Osteoblast (primary cell): ENCODE measurements at places on chromosomes 13 and 19. TPM values are rescaled to one million over a fixed set of nuclear protein-coding genes. Genes with fewer than 3 reads are reported as not detected.

Gene SBK2
- not detected in 2 replicates for total RNA-seq

Gene PSG2
- total RNA-seq, result 0.29 TPM in 1 of 2 replicates, not detected in the other

Gene NXNL1
- not detected in 2 replicates for total RNA-seq

Gene THAP8
- 3.2 and 5.1 TPM in 2 replicates for total RNA-seq

Gene CERS1
- 0.29 and 0.36 TPM in 2 replicates for total RNA-seq

Gene GARRE1
- 25.0 and 29.8 TPM in 2 replicates for total RNA-seq

Gene ZFP36
- 6.2 and 6.5 TPM in 2 replicates for total RNA-seq

Gene ZNF730
- total RNA-seq, result 0.72 and 1.2 TPM in 2 replicates

- no peak overlapping the region for H3K4me3 ChIP-seq
- peak; percentile 29 for DNase-seq
- H3K27ac ChIP-seq, result no peak overlapping the region
Measured at GRCh38 chr19:32819419-32820400, 49.9 kb downstream of the SLC7A9 start.

GRCh38 chr13:42149136-42149535 is 100.7 kb downstream of the DGKH start:
- H3K27ac ChIP-seq, result no peak overlapping the region
- no peaks in the 10 kb centered on the region for H3K27me3 ChIP-seq
- H3K36me3 ChIP-seq, result no peaks in the 10 kb centered on the region
- H3K4me1 ChIP-seq, result peaks cover 2% of the 10 kb centered on the region
- DNase-seq, result no peak
- H3K4me3 ChIP-seq, result no peak overlapping the region

GRCh38 chr13:28474491-28475134 is 20.3 kb downstream of the FLT1 start:
- H3K4me1 ChIP-seq, result peaks cover 13% of the 10 kb centered on the region
- no peaks in the 10 kb centered on the region for H3K27me3 ChIP-seq
- H3K4me3 ChIP-seq, result no peak overlapping the region
- no peaks in the 10 kb centered on the region for H3K36me3 ChIP-seq
- H3K27ac ChIP-seq, result no peak overlapping the region

GRCh38 chr19:46537136-46538097 is 41.8 kb upstream of the PNMA8B start:
- no peak overlapping the region for H3K27ac ChIP-seq
- H3K4me1 ChIP-seq, result no peaks in the 10 kb centered on the region
- no peaks in the 10 kb centered on the region for H3K27me3 ChIP-seq
- H3K4me3 ChIP-seq, result no peak overlapping the region
- no peaks in the 10 kb centered on the region for H3K36me3 ChIP-seq

DNA sequence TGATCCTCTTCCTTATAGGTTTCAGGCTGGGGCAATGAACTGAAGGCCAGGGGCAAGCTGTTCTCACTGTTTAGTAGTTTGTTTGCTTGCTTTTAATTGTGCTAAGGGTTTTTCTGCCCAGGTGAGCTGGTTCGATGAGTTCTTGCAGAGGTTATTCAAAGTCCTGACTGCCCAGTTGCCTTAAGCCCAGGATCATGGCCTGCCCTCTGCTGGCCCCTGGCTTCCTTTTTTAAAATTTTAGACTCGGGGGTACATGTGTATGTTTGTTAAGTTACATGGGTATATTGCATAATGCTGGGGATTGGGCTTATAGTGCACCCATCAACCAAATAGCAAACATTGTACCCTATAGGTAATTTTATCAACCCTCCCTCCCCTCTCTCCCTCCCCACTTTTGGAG is 65.7 kb downstream of the ZNF536 start:
- H3K27ac ChIP-seq, result no peak overlapping the region
- H3K4me1 ChIP-seq, result no peaks in the 10 kb centered on the region
- DNase-seq, result no peak

DNA sequence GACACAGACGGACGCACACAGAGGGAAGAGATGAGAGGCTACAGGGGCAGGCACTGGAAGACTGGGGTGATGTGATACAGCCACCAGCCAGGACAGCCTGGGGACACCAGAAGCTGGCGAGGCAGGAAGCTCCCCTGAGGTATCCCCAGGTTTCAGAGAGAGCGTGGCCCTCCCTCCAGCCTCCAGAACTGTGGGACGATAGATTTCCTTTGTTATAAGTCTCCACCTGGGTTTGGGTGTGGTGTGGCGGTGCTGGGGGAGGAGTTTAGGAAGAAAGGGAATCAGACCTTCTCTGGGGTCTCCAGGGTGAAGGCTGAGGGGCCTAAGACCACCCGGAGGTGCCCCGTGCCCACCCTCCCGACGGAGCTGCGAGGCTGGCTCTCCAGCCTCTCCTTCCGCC is 2.7 kb upstream of the ASPDH start:
- no peaks in the 10 kb centered on the region for H3K36me3 ChIP-seq
- no peak overlapping the region for H3K4me3 ChIP-seq
- no peak overlapping the region for H3K27ac ChIP-seq

GRCh38 chr19:30386551-30387143 is 14.5 kb downstream of the ZNF536 start:
- no peaks in the 10 kb centered on the region for H3K4me1 ChIP-seq
- H3K27ac ChIP-seq, result no peak overlapping the region
- no peaks in the 10 kb centered on the region for H3K27me3 ChIP-seq
- no peak for DNase-seq

GRCh38 chr13:36919833-36920615 is at the start of gene SMAD9:
TSS of gene SMAD9 (minus strand) at chr13:36920238. CDS start at chr13:36879689, 40,549 bp downstream.
- H3K27ac ChIP-seq, result peak within 1 kb of the TSS; percentile 70
- H3K36me3 ChIP-seq, result no peaks in the 10 kb centered on the region
- peak within 1 kb of the TSS; percentile 86 for H3K4me3 ChIP-seq
- peak; percentile 95 for DNase-seq
- peaks cover 10% of the 10 kb centered on the region for H3K4me1 ChIP-seq

DNA sequence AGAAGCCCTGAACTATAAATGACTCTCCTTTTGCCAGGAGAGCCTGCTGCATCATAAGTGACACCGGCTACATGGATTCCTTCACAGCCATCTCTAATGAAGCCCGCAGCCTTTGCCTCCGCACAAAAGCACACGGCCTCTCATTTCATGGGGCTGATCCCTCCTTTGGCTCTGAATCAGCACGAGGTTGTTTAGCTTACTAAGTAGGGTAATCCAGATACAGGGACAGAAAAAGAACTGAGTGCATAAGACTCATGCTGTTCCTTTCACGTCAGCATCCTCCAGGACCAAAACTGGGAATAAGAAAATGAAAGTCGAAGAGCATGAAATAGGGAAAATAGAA is 136.3 kb downstream of the DCT start:
- no peak overlapping the region for H3K4me3 ChIP-seq
- DNase-seq, result peak; percentile 49
- H3K27ac ChIP-seq, result peak overlapping the region; percentile 30
- H3K4me1 ChIP-seq, result peaks cover 21% of the 10 kb centered on the region

- DNase-seq, result no peak
- H3K36me3 ChIP-seq, result peaks cover 60% of the 10 kb centered on the region
- H3K27ac ChIP-seq, result no peak overlapping the region
- H3K4me1 ChIP-seq, result no peaks in the 10 kb centered on the region
- no peak overlapping the region for H3K4me3 ChIP-seq
Measured at GRCh38 chr13:95624020-95624419, 20.5 kb downstream of the DZIP1 start.

DNA sequence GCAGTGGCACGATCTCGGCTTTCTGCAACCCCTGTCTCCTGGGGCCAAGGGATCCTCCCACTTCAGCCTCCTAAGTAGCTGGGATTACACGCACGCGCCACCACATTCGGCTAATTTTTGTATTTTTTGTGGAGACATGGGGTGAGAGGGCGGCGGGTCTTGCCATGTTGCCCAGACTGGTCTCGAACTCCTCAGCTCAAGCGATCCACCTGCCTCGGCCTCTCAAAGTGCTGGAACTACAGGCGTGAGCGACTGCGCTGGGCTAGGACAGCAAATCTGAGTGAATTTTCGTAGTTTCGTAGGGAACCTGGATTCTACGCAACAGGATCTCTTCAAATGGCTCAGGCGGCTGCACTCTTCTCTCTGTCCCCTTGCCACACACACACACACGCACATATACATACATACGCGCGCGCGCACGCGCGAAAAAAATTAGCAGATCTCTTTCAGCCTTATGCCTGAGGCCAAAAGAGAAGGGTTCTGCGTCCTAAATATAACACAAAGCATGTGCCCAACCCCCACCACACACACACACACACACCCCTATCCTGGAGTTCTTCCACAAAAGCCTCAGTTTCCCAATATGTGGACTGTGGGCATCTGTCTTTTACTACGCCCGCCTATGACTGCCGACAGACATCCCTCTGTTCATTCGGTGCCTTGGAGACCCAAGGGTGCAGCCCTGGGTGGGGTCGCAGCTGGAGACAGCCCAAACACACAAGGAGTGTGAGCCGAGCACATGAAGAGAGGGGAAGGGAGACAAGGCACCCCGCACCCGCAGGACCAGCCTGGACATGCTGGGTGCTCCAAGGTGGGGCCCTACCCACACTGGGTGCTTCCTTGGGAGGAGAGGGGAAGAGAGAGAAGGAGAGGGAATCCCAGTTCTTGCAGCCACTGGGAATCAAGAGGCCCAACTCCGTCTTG is 616 bp downstream of the PINLYP start:
- peaks cover 18% of the 10 kb centered on the region for H3K4me1 ChIP-seq
- H3K36me3 ChIP-seq, result no peaks in the 10 kb centered on the region
- H3K27me3 ChIP-seq, result no peaks in the 10 kb centered on the region
- peak overlapping the region; percentile 84 for H3K27ac ChIP-seq

GRCh38 chr13:101785858-101786257 is 333.4 kb downstream of the ITGBL1 start:
- no peak overlapping the region for H3K27ac ChIP-seq
- no peaks in the 10 kb centered on the region for H3K4me1 ChIP-seq
- no peaks in the 10 kb centered on the region for H3K27me3 ChIP-seq

DNA sequence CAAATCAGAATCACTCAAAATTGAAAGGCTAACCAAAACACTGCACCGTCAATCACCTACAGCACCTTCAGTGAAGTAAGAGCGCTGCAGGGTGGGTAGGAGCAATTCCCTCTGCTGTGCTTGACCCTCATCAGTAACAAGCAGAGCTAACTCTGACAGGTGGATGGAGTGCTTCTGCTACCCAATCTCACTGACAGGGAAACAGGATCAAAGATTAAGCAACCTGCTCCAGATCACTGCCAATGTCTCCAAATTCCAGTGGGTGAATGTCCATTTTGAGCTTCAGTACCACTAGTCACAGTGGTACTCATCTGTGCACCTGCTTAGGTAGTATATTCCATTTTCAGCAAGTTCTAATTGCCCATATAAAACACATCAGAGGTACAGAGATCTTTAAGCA is 25.2 kb downstream of the BRD4 start:
- H3K4me3 ChIP-seq, result no peak overlapping the region
- no peaks in the 10 kb centered on the region for H3K27me3 ChIP-seq
- no peaks in the 10 kb centered on the region for H3K36me3 ChIP-seq
- H3K4me1 ChIP-seq, result peaks cover 29% of the 10 kb centered on the region
- no peak overlapping the region for H3K27ac ChIP-seq

DNA sequence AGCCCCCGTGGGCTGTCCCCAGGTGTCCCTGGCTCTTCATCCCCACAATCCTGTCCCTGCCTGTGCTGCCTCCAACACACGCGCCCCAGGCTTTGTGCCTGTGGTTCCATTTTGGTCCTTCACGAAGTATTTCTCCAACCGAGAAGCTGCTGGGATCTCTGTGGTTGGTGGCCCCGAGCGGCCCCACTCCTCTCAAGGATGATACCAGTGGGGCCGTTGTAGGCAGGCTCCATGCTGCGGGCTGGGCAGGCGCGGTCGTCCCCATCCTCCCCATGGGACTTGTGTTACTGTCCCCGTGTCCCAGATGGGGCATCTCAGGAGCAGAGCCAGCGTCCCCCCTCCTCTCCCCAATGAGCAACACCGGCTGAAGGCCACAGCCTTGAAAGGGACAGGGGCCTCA is 3.7 kb upstream of the ZNF554 start:
- DNase-seq, result no peak
- no peak overlapping the region for H3K4me3 ChIP-seq
- H3K27ac ChIP-seq, result no peak overlapping the region
- no peaks in the 10 kb centered on the region for H3K27me3 ChIP-seq
- H3K4me1 ChIP-seq, result no peaks in the 10 kb centered on the region

GRCh38 chr19:6572217-6572616 is 18.7 kb downstream of the CD70 start:
- H3K4me1 ChIP-seq, result no peaks in the 10 kb centered on the region
- H3K27ac ChIP-seq, result no peak overlapping the region
- H3K27me3 ChIP-seq, result peaks cover 24% of the 10 kb centered on the region
- H3K36me3 ChIP-seq, result no peaks in the 10 kb centered on the region

- no peak overlapping the region for H3K4me3 ChIP-seq
- H3K4me1 ChIP-seq, result no peaks in the 10 kb centered on the region
- no peaks in the 10 kb centered on the region for H3K36me3 ChIP-seq
- no peak overlapping the region for H3K27ac ChIP-seq
- H3K27me3 ChIP-seq, result no peaks in the 10 kb centered on the region
Measured at GRCh38 chr13:47598340-47598911, 402.6 kb downstream of the SUCLA2 start.

DNA sequence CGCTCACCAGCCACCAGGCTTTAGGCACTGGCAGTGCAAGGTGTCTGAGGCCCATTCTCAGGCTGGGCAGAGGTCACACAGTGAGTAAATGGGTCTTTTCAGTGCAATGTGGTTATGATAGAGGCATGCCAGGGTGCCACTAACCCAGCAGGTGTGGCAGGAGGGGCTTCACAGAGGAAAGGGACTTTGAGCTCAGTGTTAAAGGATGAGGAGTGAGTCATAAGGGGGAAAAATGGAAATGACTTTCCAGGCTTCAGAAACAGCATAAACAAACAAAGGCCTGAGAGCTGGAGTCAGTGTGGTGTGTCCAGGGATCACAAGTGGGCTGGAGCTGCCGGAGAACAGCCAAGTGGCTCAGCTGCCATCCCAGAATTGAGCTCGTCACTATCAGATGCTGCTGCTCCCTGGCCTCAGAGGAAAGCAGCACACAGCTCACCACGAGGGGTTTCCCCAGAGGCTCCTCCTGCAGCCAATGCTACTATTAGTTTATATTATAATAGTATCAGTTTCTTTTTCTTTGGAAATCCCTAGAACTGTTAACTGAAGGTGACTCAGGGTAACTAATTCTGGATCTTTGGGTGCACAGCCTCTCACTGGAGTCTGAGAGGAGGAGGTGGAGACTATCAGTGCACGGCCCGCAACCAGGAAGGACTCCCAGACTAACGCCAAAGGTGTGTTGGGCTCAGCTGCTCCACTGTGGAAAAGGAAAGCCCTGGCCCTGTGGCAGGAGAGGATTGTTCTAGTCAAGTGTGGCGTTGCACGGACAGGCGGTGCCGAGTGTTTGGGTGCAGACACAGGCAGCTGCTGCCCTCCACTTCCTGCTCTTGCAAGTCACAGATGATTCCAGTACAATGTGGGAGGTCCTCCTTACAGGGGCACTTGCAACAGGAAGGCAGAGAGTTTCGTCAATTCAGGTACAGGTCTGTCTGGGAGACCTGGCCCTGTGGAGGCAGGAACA is 39.5 kb downstream of the DHRS12 start:
- no peaks in the 10 kb centered on the region for H3K27me3 ChIP-seq
- peaks cover 48% of the 10 kb centered on the region for H3K36me3 ChIP-seq
- peaks cover 14% of the 10 kb centered on the region for H3K4me1 ChIP-seq
- H3K4me3 ChIP-seq, result peak overlapping the region; percentile 18
- DNase-seq, result peak; percentile 96
- peak overlapping the region; percentile 76 for H3K27ac ChIP-seq

- H3K4me1 ChIP-seq, result peaks cover 12% of the 10 kb centered on the region
- DNase-seq, result peak; percentile 78
- H3K27me3 ChIP-seq, result peaks cover 20% of the 10 kb centered on the region
- no peak within 1 kb of the TSS for H3K4me3 ChIP-seq
Measured at GRCh38 chr19:4229179-4229931, at the start of gene EBI3. TSS of gene EBI3 (plus strand) at chr19:4229523. CDS start at chr19:4229551, 28 bp downstream.
